Activated CD4-positive, CD25-positive, alpha-beta regulatory T cell (primary cell): ENCODE measurements at places on chromosomes 5 and 9.

DNA sequence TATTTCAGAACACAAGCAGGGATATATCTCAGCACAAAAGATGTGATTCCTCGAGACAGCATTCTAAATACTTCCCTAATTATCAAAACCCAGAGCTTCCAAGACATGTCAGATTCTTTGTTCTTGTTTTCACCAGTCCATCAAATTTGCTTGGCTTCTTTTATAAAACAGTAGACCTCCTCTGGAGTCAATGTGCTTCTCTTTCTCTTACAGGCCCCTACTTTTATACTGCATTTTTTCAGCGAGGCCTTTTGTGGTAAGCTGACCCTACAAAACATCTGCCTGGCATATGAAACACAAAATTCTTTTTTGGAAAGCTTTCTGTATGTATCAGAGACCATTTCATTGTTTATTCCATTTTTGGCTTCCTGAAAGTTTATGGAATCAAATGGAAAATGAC is 81.8 kb downstream of the ARSB start:
- DNase-seq, result no peak

- DNase-seq, result no peak
These were observed 12.0 kb upstream of the THG1L start for GRCh38 chr5:157719245-157719644.

DNA sequence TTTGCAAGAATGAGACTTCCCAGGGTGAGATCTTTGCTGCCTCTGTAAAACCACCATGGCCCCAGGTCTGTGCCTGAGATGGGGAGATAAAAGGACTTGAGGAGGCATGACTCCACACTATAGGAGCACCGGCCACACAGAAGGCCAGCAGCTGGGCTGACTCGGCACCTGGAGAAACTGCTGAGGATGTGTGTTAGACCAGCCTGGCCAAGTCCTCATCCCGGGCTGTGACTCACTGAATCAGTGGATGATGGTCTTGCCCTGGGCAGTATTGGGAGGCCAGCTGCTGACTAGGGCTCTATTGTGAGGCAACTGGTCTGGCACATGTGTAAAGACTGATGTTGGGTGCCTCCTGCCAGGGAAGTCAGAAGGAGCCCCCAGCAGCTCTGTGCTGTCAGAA is 286.2 kb downstream of the ACTL7B start:
- DNase-seq, result no peak

DNA sequence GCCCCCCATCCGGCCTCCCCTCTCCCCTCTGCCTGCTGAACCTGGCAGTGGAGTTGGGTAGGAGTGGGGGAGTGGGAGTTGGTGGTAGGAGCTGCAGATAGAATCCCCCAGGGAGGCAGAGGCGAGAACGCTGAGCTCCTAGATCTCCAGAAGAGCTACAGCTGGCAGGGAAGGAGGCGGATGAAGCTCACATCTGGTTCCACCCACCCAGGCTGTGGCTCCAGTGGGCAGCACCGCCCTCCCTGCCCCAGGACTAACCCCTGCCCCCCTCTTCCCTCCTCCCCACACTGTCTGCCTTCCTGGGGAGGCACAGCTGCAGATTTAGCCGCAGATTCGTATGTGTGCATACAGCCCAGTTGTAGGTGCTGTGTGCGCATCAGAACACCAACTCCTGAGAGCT is 34.2 kb downstream of the C9orf50 start:
- no peak for DNase-seq

- DNase-seq, result no peak
These were observed 19.5 kb downstream of the GFPT2 start for GRCh38 chr5:180333661-180334060.

- DNase-seq, result no peak
These were observed 79.4 kb upstream of the SAP30L start for GRCh38 chr5:154366353-154366752.

DNA sequence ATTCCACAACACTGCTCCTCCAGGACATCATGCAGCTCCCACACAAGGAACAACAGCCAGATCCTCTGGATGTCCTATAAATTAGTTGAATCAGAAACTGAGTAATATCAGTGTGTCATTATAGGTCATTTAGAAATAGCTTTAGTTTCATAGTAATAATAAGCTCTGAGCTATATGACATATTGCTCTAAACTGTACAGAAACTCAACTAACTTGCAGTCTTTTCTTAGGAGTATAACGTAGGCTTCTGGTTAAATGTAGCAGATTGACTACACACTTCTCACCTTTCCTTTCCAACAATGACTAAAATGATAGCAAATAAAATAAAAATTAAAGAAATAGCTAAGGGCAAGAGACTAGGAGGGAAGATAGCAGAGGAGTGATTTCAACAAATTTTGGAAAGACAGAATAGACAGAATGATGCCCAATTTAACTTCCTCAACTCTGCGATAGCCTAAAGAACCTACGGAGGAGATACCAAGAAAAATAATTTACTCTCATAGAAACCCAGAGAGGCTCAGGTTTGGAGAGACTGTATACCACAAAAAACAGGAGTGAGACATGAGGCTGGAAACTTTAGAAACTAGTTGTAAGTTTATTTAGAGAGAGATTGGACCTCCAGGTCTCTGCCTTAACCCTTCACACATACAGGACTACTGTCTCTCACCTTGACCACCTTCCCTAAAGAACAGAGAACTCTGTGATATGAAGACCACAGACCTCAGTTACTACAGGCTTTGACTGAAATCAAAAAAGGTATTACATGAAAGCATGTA is 193.7 kb downstream of the TSSK1B start:
- DNase-seq, result no peak

DNA sequence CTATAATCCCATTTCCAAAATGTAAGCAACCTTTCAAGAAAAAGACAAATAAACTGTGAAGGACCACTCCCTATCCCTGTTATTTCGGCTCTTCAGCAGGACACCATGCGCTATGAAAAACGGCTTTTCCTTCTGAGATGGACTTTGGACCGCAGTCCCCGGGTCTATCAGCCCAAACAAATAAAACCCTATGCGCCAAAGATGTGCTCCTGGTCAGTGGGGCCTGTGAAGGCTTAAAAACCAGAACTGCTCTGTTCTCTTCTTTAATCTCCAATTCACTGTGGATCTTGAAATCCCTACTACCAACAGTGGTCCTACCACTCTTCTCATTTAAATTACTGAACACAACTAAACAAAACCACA is 33.3 kb downstream of the RAPGEF1 start:
- DNase-seq, result no peak

DNA sequence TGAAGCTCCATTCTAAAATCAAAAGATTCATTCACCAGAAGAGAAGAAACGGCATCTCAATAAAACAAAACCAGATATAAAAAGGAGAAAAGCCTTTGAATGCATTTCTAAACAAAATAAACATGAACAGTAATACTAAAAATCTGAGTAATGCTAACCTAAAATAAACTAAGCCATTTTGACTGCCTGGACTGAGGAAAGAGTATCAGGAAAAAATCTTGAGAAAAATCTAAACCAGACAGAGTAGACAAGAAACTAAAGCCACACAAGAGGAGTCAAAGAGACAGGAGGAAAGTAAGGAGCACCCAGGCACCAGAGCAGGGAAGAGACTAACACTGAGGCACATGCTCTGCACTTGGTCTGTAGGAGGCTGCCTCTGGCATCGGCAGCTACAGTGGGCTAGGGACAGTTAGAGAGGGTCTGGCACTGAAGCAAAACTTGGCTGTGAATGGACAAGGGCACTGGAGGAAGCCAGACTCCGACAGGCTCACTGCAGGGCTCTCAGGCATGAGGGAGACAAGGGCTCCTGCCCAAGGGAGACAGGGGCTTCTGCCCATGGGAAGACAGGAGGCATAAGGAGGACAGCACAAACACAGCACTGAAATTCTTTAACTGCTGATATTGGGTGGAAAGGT is 50.2 kb downstream of the DROSHA start:
- DNase-seq, result no peak

DNA sequence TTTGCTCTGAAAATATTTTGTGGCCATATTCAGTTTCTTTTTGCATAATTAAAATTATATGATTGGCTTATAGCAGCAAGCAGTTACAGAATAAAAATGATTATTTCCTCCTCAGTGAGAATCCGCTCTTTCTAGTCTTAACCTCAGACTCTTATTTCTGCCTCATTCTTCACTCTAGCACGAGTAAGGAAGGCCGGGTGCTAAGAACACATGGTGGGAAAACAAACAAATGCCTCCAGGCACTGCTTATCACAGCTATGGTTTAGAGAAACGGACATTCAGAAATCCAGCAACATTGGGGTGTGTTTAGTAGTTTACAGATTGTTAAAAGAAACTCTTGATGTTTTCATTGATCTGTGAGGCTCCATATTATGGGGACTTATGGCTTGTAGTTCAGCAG is 168.7 kb downstream of the KDM4C start:
- no peak for DNase-seq

DNA sequence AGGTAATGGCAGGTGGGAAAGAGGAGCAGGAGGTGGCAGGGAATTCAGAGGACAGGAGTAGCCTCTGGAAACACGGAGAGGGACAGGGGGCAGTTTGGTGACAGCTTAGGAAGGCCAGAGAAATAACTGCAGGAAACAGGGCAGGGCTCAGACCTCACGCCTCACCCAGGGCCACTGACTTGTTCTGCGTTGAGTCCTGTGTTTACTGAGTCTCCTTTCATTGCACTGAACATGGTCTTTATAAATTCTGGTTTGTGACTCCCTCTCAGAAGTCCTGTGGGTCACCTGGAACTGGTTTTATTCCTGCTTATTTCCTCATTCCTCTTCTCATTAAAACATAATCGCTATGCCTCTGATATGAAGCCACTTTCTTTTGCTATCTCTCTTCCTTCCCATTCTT is 55.2 kb upstream of the ZNF622 start:
- no peak for DNase-seq

GRCh38 chr9:124954255-124954654 is 13.4 kb upstream of the GOLGA1 start:
- no peak for DNase-seq

DNA sequence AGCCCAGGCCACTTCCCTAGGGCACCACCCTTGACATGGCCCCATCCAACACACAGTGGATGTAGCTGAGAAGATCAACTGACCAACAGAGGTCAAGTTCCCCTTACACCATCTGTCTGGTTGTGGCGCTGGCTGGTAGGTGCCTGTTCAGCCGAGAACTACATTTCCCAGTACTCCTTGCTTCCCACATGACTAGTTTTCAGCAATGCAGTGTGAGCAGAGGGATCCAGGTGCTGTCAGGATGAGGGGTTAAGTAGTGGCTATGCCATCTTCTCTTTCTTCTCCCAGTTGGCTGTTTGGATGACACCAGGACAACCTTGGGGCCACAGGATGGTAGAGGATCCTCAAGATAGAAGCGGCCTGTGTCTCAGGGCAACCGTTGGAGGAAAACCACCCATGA is 48.6 kb upstream of the SH3PXD2B start:
- DNase-seq, result no peak
